ENCODE measurements at places on chromosomes 4 and X.

DNA sequence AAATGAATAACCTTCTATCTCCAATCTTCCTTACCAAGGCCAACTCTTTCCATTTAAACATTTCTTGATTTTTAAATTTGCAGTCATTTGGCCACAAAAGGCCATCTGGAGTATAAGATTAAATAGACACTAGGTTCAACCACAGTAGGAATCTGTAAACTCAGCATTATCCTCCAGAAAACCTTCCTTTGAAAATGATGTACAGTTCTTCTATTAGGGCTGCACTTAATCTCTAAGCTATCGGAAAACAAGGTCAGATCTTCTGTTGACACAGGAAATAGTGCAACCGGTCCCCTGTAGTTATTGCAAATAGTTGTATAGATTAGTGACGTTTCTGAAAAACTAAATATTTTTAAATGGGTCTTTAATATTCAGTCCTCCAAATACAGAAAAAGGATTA lies 359.0 kb upstream of the ATOH1 start:
- no peak for DNase-seq

DNA sequence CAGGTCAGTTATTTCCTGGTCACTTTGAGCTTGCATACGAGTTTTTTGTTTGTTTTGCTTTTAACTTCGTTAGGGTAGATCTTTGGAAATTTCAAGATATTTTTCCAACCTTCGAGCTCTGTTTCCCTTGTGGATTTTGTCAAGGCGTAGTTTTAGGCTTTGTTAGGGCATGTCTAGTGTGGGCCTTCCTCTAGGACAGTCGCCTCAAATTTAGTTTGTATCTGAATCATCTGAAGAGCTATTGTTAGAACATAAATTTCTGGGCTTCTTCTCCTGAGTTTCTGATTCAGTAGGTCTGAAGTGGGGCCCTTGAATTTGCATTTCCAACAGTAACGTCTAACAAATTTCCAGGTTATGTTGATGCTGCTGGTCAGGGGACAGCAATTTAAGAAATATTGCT lies 48.8 kb upstream of the RBM47 start:
- DNase-seq = no peak

- DNase-seq = no peak
Measured at GRCh38 chr4:138826322-138826721, 189.3 kb upstream of the NOCT start.

DNA sequence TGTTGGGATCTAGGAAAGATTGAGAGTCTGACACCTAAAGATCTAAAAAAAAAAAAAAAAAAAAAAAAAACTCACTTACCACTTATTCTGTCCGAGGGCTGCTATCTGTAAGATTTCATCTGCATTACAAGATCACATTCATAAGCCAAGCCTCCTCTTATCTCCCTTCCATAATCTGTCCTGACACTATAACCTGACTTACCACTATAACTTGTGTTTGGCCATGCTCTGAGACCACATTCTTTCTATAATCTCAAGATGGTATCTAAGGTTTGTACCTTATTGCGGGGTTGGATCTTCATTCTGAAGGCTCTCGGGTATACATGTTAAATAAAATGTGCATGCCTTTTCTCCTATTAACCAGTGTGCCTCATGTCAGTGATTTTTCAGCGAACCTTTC lies 144.4 kb downstream of the MAGEB17 start:
- DNase-seq = no peak

- DNase-seq = peak; percentile 52
Measured at GRCh38 chr4:7719354-7720174, 220.1 kb downstream of the AFAP1 start.

GRCh38 chrX:68697465-68698125 lies 50.1 kb downstream of the STARD8 start:
- no peak for DNase-seq

DNA sequence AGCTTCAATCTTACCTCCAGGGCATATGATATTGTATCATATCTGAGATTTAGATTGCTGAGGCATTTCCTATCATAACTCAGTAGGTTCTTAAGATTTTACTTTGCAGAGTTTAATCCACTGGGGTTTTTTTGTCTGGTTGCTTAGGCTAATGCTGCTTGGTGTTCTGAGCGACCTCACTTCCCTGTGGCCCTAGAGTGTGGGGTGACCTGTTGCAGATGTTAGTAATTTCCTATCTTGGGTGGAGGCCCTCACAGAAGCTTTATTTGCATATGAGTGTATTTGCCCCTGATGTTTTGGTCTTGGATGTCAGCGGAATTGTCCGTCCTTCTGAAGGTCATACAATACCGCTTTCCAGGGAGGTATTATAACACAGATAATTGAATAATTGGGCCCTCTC lies 137.1 kb downstream of the NDST3 start:
- DNase-seq = no peak

GRCh38 chr4:173698557-173699262 lies 168.7 kb upstream of the HAND2 start:
- DNase-seq = no peak

- DNase-seq = peak; percentile 45
Measured at GRCh38 chrX:56802921-56803849, 74.1 kb downstream of the NBDY start.

- DNase-seq = no peak
Measured at GRCh38 chrX:133362538-133362937, 52.8 kb downstream of the GPC4 start.

- DNase-seq = no peak
Measured at GRCh38 chr4:7337196-7338058, 97.3 kb downstream of the PSAPL1 start.

GRCh38 chr4:82621251-82621650 lies 59.5 kb upstream of the TMEM150C start:
- DNase-seq = no peak

DNA sequence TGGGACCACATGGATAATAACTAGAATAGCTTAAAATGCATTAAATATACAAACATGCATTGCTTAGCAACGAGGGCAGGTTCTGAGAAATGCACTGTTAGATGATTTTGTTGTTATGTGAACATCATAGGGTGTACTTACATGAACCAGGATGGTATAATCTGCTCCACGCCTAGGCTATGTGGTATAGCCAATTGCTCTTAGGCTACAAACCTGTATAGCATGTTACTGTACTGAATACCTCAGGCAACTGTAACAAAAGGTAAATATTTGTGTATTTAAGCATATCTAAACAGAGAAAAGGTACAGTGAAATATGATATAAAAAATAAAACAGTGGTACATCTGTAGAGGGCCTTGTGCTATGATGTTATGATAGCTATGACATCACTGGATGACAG lies 169.2 kb upstream of the IL15 start:
- no peak for DNase-seq

- DNase-seq = no peak
Measured at GRCh38 chr4:74619931-74620702, 174.2 kb downstream of the BTC start.

GRCh38 chr4:56026596-56026995 lies 77.9 kb downstream of the CEP135 start:
- DNase-seq = no peak

DNA sequence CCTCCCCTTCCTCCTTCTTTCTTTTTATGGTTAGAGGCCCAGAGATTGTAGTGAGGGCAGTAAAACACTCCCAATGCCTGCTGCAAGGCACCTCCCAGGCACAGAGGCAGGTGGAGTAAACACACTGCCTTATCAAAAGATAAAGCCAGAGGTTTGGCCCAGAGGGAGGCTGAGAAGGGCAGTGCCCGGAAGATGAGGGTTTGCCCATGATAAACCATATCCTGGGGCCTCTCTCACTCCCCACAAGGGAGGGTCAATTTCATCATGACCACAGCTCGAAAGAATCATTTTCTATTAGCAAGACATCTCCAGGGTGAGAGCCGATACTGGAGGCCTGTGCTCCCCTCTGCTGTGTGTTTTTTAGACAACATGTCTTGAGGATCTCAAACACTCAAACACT lies 98.5 kb upstream of the FAM9C start:
- DNase-seq = no peak

DNA sequence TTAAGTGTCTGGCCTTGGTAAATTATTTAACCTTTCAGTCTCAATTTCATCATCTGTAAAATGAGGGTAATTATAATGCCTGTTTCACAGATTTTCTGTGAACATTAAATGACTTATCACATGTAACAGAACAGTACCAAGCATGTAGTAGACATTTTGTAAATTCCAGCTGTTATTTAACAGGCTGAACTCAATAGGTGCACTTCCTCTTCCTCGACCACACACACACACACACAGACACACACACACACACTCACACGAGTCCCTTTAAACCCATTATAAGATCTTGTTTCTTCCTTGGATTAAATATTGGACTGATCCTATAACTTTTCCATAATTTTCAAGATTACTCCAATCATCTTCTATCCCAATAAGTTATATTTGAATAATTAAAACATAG lies 53.4 kb upstream of the COL25A1 start:
- no peak for DNase-seq

- DNase-seq = no peak
Measured at GRCh38 chr4:15547392-15547791, 77.7 kb downstream of the CC2D2A start.

GRCh38 chr4:82797040-82797404 lies 1.6 kb downstream of the SCD5 start:
- no peak for DNase-seq

GRCh38 chr4:142976482-142976881 lies 130.4 kb upstream of the INPP4B start:
- no peak for DNase-seq

DNA sequence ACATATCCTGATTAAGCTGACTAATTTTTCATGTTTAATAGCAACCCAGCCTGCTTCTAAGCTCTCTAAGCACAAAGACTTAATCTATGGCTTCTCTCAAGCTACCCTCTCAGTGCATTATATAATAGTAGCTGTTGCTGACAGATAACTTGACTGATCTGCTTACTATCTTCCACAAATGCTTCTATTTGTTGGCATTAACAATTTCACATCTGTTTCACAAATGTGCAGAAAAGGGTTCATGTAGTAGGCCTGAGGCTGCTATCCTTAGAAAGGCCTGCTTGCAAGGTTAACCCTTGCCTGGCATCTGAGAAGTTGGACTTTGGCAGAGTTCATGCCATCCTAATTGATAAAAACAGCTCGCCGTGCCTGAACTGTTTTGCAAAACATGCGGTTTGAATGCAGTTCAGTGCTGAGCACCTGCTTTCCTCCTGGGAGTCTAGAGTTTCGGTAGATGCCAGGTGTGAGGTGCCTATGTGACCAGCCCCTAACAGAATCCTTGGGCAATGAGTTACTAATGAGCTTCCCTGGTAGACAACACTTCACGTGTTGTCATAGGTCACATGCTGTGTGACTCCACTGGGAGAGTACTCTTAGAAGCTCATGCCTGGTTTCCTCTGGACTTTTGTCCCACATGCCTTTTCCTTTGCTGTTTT lies 68.4 kb downstream of the NSG1 start:
- DNase-seq = no peak

- peak; percentile 42 for DNase-seq
Measured at GRCh38 chr4:163166041-163166579, 580 bp downstream of the NAF1 start.

- DNase-seq = no peak
Measured at GRCh38 chrX:97328853-97329390, 445.2 kb downstream of the RPA4 start.

DNA sequence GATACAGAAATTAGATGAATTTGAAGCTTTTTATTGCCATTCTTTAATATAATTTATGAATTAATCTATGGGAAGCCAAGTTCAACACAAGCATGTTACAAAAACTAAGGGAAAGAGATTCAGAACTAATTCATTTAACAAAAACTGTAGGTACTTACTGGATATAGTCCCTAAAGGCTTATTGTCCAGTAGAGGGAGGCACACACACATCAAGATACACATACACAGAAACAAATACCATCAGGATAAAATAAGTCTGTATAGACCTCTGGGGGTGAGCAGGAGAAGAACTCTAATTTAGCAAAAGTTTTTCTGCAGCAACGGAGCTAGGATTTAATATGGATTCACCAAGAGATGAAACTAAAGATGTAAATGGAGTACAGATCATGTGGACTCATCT lies 83.0 kb upstream of the IL13RA1 start:
- no peak for DNase-seq

DNA sequence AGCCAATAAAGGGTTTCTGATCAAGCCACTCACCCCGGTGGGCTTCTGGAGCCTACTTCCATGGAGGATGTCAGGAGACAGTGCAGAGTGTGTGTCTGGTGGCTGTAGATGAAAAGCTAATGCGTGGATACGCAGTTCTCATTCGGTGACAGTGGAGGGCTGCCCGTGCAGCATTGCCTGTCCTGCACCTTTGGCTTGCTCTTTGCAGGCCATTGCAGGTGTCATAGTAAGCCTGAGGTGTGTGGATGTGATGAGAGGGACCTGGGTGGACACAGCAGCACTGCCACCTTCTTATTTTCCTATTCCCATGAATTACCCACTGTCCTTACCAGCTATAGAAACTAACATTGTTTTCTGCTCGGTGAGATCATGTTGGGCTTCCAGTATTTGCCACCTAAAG lies 101.2 kb downstream of the STK32B start:
- no peak for DNase-seq

GRCh38 chr4:176729489-176729888 lies 63.2 kb downstream of the VEGFC start:
- no peak for DNase-seq

GRCh38 chr4:84495794-84496261 lies 3.3 kb downstream of the NKX6-1 start:
- DNase-seq = no peak

DNA sequence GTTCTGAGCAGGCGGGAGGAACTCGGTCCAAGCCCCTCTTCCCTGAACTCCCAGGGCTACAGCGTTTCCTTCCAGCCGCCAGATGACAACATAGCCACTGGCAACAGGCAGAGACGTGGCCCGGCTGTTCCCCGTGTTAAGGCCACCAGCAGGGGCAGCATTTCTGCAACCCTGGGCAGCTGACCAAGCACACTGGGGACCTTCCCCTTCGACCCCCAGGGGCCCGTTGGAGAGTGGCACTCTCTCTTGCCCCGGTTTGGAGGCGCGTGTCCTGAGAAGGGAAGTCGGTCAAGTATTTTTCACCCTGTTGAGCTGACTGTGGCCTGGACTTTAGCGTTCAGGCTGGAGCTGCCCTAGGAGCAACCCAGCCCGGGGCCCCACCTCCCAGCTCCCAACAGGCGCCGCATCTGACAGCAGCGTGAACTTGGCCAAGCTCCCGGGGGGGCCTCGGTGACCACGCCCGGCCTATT lies 37.6 kb downstream of the ZBTB49 start:
- no peak for DNase-seq

GRCh38 chrX:134599184-134599914 lies 58.9 kb downstream of the PLAC1 start:
- DNase-seq = no peak

- no peak for DNase-seq
Measured at GRCh38 chr4:184143770-184144564, 73.7 kb downstream of the ENPP6 start.

DNA sequence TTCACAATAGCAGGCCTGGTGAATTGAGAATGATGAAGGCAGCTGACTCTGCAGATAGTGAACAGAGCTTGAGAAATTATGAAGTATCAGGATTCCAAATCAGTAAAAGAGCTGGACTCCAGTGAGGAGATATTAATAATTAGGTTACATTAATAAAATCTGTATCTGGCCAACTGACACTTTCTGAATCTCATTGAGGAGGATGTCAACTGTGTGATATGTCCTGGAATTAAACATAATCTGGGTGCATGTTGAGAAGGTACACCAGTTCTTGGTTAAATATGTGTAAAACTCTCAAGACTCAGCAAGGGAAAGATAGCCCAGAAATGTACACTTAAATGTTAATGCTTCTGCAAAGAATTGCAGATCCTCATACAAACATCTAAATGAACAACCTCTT lies 177.8 kb upstream of the SFRP2 start:
- no peak for DNase-seq
